ENCODE measurements at places on chromosomes 2 and 18. TPM values are rescaled to one million over a fixed set of nuclear protein-coding genes. Genes with fewer than 3 reads are reported as not detected.

DNA sequence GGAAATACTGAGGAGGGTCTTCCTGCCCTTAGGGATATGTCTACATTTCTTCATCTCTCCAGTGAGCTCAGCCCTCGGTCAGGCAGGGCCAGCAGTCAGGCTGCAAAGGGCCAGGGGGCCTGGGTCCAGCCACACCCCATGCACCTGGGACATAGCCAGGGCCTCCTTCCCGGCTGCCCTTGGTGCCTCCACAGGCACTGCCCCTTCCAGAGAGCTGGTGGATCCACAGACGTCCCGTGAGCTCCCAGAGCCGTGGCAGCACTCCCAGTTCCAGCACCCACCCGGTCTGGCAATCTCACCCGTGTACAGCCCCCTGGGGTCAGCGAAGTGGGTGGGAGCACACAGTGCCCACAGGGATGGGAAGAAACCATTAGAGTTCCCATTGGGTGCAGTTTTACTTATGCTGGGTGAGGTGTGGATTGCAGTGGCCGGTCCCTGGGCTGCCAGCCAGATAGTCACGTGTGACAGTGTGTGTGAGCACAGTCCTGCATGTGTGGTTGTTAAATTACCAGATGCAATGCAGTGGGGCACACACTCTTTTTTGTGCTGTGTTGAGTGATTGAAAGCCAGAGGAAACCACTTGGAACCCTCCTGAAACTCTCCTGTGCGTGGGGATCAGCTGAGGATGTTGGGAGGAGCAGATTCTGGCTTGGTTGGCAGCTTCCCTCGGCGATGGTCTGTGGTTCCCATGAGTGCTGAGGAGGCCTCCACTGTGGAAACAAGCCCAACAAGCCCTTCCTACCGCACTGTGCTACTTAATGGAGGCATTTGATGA lies 131.0 kb downstream of the SNTG2 start:
- DNase-seq: no peak

PAX3 gene
- 3.3 TPM for total RNA-seq

CDK5R2 gene
- 0.16 TPM for total RNA-seq

ALPP gene
- not detected for total RNA-seq

DNA sequence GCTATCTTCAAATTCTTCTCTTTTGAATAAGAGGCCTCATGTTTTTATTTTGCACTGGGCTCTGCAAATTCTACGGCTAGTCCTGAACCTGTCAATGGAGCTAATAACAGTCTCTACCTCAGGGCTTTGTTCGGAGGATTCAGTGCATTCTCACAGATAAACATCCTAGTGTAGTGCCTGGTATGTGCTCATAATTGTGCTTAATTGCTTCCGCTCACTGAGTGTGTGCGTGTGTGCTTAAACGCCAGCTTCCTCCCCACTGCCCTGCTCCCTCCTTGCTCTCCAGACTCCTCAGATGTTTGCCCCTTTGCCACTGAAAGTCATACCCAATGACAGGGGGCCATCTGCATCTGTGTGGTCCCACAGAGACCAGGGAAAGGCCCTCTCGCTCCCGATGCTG lies 6.7 kb downstream of the GYPC start:
- DNase-seq: no peak

DNA sequence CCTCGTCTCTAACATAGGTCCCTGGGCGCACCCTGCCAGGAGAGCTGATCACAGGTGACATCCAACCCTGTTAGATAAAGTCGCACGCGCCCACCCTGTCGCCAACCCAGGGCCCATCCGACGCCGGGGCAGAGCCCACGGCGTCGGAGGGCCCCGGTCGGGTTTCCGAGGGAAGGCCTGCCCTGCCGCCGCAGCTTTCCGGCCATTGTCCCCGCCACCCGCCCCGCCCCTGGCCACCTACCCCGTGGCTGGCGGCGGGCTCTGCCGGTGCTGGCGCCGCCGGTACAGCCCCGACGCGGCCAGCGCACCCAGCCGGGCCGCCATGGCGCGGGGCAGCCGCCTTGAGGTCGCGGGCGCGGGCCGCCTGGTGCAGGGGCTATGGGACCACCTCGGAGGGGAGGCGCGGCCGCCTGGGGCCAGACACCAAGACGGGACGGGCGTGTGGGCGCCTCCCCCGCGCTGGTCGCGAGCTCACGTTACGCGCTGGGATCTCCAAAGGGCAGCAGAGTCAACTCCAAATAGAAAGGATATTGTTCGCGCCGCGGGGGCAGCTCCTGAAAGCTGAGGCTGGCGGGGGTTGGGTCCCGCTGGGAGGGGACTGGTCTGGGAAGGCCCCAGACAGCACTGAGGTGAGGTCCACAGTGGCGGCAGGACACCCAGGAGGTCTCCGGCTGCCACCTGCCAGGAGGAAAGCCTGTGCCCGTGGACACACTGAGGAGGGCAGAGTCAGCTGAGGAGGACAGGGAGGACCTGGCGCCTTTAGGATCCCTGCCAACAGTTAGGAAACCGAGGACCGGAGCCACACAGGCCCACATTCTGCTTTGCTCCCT lies 11.1 kb downstream of the LIMS2 start:
- no peak for DNase-seq

AQP12B gene
- not detected for total RNA-seq

PROKR1 gene
- total RNA-seq: 0.69 TPM

FOSL2 gene
- total RNA-seq: 40.9 TPM

GRCh38 chr2:210315015-210315788 lies at the start of gene MYL1:
TSS of gene MYL1 (minus strand) at chr2:210315174. CDS start at chr2:210315042, 132 bp downstream.
- no peak for DNase-seq

CFAP65 gene
- not detected for total RNA-seq

GNLY gene
- not detected for total RNA-seq

ZNF521 gene
- 58.3 TPM for total RNA-seq

GRCh38 chr2:140392824-140393223 lies 1612.6 kb upstream of the NXPH2 start:
- DNase-seq: no peak

GRCh38 chr2:101679801-101680487 lies 17.6 kb upstream of the MAP4K4 start:
- DNase-seq: no peak

GRCh38 chr2:223995569-223995968 lies 38.3 kb downstream of the MRPL44 start:
- no peak for DNase-seq

DNA sequence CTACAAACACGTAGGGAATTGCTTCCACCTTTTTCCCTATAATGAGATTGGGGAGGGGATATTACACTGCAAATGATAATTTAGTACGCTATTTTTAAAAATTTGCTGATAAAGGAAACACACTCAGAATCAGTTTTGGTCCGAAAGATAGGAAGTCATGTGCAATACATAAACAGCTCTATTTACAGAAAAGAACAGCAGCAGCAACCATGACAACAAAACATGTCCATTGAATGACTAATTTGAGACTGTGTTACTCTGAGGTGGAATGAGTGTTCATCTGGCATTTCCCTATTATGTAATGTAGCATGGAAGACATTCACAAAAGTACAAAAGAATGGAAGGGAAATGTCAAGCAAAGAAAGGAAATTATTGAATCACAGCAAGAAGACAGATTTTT lies 337.2 kb downstream of the NBAS start:
- DNase-seq: no peak

TMEM237 gene
- total RNA-seq: 56.5 TPM

SPEG gene
- 31.2 TPM for total RNA-seq

DNA sequence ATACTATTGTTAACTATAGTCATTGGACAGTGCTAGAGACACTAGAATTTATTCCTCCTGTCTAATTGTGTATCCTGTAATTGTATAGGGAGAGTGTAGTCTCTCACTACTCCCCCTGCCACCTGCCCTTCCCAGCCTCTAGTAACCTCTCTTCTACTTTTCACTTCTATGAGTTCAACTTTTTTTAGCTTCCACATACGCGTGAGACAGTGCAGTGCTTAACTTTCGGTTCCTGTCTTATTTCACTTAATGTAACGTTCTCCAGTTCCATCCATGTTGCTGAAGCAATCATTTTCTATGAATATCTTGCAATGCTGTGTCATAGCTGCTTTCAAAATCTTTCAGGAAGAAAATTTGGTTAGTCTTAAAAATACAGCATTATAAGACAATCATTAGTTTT lies 22.8 kb upstream of the RUFY4 start:
- no peak for DNase-seq

GRCh38 chr2:197297772-197298318 lies 12.7 kb downstream of the ANKRD44 start:
- no peak for DNase-seq

- DNase-seq: no peak
These were observed 665.1 kb upstream of the ZEB2 start for GRCh38 chr2:145184741-145185651.

IL36A gene
- total RNA-seq: not detected

DNA sequence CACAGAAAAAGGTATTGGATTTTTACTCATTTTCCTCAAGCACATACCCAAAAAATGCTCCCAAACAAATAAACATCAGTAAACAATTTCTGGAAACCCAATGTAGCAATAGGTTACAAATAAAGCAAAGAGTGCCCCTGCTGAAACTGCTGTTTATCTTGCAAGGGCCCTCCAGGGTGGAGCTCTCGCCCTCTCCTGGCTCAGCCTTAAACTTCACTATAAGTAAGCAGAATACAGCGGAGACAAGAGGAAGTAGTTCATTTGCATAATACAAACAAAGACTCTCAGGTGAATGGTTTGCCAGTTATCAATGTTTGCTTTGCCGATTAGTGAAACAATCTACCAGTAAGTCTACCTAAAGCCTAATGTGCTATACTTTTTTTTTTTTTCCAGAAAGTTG lies 437.6 kb downstream of the DLGAP1 start:
- DNase-seq: no peak

NEU2 gene
- total RNA-seq: not detected

PLEK gene
- 12.4 TPM for total RNA-seq

BCL11A gene
- 10.9 TPM for total RNA-seq

- no peak for DNase-seq
These were observed 34.0 kb downstream of the LBH start for GRCh38 chr2:30265052-30266015.

GRCh38 chr2:60881047-60881932 lies at the start of gene REL:
TSS of gene REL (plus strand) at chr2:60881574. CDS start at chr2:60881841, 267 bp downstream.
- DNase-seq: peak; percentile 65

- DNase-seq: no peak
These were observed 20.1 kb upstream of the BMPR2 start for GRCh38 chr2:202355993-202356505.

ANO7 gene
- 0.58 TPM for total RNA-seq

DNA sequence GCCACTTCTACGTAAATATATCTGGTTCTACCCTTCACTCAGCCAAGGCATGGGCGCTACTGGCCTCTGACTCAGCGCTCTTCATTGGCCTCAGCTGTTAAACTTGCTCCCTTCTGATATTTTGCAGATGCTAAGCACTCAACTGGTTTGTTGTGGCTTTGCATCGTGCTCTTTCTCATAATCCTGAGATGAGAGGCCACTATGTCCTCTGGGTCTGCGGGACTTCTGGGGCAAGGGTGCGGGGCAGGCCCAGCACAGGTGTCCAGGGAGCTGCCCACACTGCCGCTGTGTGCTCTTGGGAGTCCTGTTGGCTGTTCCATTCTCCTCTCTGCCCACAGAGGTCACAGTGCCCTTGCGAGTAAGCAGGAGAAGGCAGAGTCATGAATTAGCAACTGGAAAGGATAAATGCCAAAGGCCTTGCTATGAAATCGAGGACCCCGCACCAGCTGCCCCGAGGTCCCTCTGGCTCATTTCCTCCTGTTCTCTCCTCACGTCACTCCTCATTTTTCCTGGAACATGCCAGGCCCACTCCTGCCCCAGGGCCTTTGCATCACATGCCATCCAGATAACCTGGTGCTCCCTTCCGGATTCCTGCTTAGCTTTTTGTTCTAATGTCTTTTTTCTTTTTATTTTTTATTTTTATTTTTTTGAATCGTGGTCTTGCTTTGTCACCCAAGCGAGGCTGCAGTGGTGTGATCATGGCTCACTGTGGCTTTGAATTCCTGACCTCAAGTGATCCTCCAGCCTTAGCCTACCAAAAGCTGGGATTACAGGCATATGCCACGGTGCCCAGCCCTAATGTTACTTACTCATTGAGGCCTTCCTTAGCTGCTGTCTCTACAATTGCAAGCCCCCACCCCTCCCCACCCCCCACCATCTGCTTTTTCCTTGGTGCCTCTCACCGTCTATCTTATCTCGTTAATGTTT lies 34.9 kb upstream of the MAT2A start:
- no peak for DNase-seq

INHBB gene
- total RNA-seq: 0.74 TPM

- no peak for DNase-seq
These were observed 23.0 kb downstream of the POU3F3 start for GRCh38 chr2:104876606-104877570.

CHRNA1 gene
- total RNA-seq: 6.3 TPM

POMC gene
- 1.5 TPM for total RNA-seq

GRCh38 chr2:226652983-226653765 lies 146.4 kb downstream of the IRS1 start:
- no peak for DNase-seq

DNA sequence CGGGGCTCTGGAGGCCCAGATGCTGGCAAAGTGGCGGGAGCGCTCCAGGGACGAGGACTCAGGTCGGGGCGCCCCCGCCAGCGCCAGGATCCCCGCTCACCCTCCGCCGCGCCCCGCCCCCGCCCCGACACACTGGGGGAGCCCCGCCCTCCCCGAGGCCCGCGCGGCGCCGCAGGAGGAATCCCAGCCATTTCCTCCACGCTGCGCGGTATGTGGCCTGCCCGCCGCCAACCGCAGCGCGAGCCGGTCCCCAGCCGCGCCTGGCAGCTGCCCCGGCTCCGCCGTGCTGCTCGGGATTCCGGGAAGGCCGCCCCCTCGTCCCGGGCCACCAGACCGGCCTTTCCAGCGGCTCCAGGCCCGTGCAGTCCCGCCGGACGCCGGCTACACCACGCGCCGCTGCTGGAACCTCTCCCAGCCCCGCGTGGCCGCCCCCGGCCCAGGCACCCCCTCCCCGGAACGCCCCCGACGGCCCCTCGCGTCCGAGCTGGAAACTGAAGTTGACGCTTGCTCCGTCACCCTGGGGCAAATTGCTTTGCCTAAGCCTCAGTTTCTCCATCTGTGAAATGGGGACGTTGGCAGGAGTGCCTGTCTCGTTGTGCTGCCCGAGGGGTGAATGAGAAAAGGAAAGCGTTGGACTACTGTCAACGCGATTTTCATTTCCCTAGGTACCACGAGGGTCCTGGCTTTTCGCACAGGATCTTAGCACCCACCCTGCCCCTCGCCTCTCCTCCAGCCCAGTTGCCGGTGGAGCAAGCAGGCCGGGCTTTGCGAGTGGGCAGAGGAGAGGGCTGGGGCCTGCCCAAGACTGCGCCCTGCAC lies 53.6 kb downstream of the PKDCC start:
- no peak for DNase-seq

CYTIP gene
- total RNA-seq: 3.4 TPM

MC2R gene
- not detected for total RNA-seq

DNA sequence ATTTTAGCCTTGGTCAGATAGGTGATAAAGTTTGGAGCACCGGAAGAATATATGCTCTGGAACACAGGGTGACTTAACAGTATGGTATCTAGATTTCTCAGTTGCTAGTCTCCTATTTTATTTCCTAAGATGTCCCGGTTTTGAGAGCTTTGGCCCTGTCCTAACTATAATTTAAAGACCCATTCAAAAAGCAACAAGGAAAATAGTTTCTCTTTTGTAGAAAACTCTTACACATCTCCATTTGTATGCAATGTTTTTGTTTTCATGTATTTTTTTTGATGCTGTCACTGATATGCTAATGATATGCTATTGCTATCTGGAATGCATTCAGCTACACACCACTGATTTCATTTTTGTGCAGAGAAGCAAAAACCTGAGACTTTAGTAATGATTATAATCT lies 237.8 kb downstream of the GPD2 start:
- no peak for DNase-seq

MOGAT1 gene
- not detected for total RNA-seq
